ENCODE measurements at places on chromosomes 12 and 14. TPM values are rescaled to one million over a fixed set of nuclear protein-coding genes. Genes with fewer than 3 reads are reported as not detected.

DNA sequence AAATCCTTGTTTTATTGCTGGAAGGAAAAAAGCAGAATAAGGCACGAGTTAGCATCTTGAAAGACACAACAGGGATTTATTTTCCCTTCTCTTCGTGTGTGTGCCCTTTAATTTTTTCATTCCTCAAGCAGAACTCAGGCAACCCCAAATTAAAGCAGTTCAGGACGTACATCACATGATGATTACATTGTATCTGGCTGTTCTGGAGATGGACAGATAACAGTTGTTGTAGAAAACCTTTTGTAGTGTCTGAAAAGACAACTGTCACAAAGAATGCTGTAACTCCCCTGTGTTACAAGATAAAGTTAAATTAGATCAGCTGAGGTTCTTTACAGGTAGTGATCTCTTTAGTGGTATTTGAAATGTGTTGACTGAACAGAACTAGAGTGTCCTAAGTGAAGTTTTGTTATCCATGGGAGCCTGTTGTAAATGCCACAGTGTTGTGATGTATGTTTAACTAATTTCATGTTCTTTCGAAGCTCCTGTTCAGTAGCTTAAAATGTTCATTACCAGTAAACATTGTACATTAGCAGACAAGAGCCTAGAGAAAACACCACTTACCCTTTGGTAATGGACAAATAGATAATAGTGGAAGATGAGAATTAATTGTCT, 58.5 kb downstream of the TMTC2 start:
- H3K36me3 ChIP-seq: peaks cover 2% of the 10 kb centered on the region
- no peak overlapping the region for H3K4me3 ChIP-seq
- no peaks in the 10 kb centered on the region for H3K4me1 ChIP-seq
- no peak for DNase-seq

- peaks cover 3% of the 10 kb centered on the region for H3K27me3 ChIP-seq
- peaks cover 14% of the 10 kb centered on the region for H3K4me1 ChIP-seq
- H3K36me3 ChIP-seq: peaks cover 7% of the 10 kb centered on the region
- no peak overlapping the region for H3K27ac ChIP-seq
- H3K4me3 ChIP-seq: no peak overlapping the region
- DNase-seq: no peak
Observed at GRCh38 chr12:75705749-75706711, 194.6 kb upstream of the KRR1 start.

DNA sequence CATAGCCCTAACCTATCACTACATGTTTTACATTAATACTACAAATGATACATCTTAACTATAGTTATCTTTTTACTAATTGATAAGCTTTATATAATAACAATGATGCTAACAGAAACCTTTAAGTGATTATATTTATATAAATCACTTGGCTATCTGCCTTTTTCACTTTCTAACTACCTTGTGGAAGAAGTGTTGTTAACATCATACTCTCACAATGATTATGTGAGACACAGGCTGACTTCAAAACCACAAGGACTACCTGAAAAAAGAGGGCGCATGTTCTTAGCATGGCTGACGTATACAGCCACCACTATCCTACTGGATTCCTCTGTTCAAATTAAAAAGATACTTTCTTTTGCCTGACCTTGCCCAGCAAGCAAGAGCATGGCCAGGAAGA, 135.3 kb upstream of the SOX5 start:
- no peaks in the 10 kb centered on the region for H3K36me3 ChIP-seq
- no peak overlapping the region for H3K27ac ChIP-seq
- DNase-seq: no peak
- no peak overlapping the region for H3K4me3 ChIP-seq
- H3K4me1 ChIP-seq: no peaks in the 10 kb centered on the region
- no peaks in the 10 kb centered on the region for H3K27me3 ChIP-seq

DNA sequence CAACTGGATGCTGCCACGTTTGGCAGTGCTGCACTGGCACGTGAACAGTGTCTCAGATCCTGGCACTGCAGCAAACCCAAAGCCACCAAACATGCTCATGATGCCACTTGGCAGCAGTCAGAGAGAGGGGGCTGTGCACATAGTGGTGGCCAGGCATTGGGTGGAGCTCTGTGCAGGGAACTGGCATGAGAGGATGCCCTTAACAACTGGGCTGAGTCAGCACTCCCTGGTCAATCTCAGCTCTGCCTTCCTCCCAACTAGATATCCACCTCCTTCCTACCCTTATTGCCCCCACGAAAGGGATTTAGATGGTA, 37.0 kb downstream of the ZFHX2 start:
- H3K4me1 ChIP-seq: peaks cover 3% of the 10 kb centered on the region
- DNase-seq: no peak
- H3K36me3 ChIP-seq: no peaks in the 10 kb centered on the region
- no peak overlapping the region for H3K27ac ChIP-seq

DNA sequence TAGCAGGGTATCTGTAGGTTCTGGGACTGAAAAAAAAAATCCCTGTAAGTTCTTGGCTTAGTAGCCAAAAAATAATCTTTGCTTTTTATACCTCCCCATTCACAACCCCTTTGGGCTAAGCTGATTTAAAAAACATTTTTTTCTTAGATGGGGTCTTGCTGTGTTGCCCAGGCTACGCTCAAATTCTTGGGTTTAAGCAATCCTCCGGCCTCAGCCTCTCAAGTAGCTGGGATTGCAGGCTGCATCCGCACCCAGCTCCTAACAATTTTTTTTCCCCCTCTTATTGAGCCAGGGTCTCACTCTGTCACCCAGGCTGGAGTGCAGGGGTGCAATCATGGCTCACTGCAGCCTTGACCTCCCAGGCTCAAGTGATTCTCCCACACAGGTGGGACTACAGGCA, 9.1 kb upstream of the ISM2 start:
- no peaks in the 10 kb centered on the region for H3K27me3 ChIP-seq
- no peaks in the 10 kb centered on the region for H3K4me1 ChIP-seq
- H3K36me3 ChIP-seq: peaks cover 23% of the 10 kb centered on the region
- no peak overlapping the region for H3K27ac ChIP-seq

GRCh38 chr12:131436922-131437705, 273.8 kb upstream of the SFSWAP start:
- H3K27ac ChIP-seq: no peak overlapping the region
- peaks cover 5% of the 10 kb centered on the region for H3K27me3 ChIP-seq

GRCh38 chr14:23877111-23877510, 76.5 kb upstream of the DHRS4 start:
- no peaks in the 10 kb centered on the region for H3K27me3 ChIP-seq
- peak overlapping the region; percentile 7 for H3K4me3 ChIP-seq
- DNase-seq: no peak
- peaks cover 2% of the 10 kb centered on the region for H3K36me3 ChIP-seq

DNA sequence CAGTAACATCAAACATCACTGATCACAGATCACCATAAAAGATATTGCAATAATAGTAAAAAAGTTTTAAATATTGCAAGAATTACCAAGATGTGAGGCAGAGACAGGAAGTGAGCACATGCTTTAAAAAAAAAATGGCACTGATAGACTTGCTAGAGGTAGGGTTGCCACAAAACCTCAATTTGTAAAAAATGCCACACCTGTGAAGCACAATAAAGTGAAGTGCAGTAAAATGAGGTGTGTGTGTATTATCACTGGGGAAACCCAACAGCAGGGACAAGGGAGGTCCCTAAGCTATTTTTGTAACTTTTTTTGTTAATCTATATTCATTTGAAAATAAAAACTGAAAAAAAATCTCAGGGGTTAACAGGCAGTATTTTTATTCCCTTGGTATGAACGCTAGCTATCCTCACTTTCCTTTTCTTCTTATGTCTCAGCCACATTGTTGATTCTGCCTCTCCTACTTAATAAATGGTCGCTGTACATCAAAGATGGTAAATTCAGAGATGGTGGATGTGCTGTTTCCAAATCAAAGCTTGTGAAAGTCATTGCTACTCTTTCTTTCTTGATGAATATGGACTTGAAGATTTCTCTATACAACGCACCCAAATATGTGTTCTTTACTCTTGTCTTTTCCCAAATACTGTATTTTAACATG, 14.0 kb upstream of the KLRD1 start:
- peak; percentile 64 for DNase-seq
- H3K27me3 ChIP-seq: no peaks in the 10 kb centered on the region
- H3K4me3 ChIP-seq: peak overlapping the region; percentile 55
- peaks cover 37% of the 10 kb centered on the region for H3K36me3 ChIP-seq
- H3K4me1 ChIP-seq: peaks cover 74% of the 10 kb centered on the region

- no peaks in the 10 kb centered on the region for H3K36me3 ChIP-seq
- no peak for DNase-seq
- H3K4me1 ChIP-seq: no peaks in the 10 kb centered on the region
- H3K4me3 ChIP-seq: no peak overlapping the region
Observed at GRCh38 chr14:28361486-28361885, 405.1 kb upstream of the FOXG1 start.

DNA sequence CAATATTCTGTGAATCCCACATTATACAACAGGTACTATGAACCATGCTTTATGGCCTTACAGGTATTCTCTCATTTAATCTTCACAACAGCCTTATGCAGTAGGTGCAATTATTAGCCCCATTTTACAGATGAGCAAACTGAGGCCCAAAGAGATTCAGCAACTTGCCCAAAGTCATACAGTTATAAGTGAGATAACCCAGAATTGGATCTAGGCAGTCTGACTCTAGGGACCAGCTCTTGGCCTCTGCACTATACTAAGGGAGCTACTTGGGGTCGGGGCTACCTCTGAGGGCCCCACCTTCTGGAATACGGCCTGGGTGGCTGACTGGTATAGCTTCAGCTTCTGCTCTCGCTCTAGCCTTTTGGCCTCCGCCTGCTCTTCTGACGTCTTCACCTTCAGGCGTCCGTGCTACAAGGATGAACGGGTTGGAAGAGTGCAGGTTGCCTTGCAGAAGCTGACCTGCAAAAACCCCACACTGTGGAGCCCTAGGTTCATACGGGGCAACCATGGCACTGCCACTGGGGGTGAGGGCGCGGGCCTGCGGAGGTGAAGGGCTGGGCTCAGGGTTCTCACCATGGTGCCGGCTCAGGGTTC, 762 bp downstream of the RABGGTA start:
- H3K27me3 ChIP-seq: no peaks in the 10 kb centered on the region
- H3K36me3 ChIP-seq: peaks cover 10% of the 10 kb centered on the region
- H3K4me1 ChIP-seq: peaks cover 41% of the 10 kb centered on the region
- H3K27ac ChIP-seq: peak overlapping the region; percentile 93
- no peak for DNase-seq

GRCh38 chr12:75631831-75632230, 120.4 kb upstream of the KRR1 start:
- H3K4me1 ChIP-seq: peaks cover 21% of the 10 kb centered on the region
- H3K27me3 ChIP-seq: no peaks in the 10 kb centered on the region
- H3K36me3 ChIP-seq: peaks cover 12% of the 10 kb centered on the region
- H3K4me3 ChIP-seq: no peak overlapping the region
- DNase-seq: no peak

GRCh38 chr12:40022850-40023249, 83.0 kb downstream of the SLC2A13 start:
- H3K27me3 ChIP-seq: no peaks in the 10 kb centered on the region
- H3K4me3 ChIP-seq: no peak overlapping the region
- DNase-seq: no peak
- no peak overlapping the region for H3K27ac ChIP-seq
- H3K36me3 ChIP-seq: peaks cover 2% of the 10 kb centered on the region

DNA sequence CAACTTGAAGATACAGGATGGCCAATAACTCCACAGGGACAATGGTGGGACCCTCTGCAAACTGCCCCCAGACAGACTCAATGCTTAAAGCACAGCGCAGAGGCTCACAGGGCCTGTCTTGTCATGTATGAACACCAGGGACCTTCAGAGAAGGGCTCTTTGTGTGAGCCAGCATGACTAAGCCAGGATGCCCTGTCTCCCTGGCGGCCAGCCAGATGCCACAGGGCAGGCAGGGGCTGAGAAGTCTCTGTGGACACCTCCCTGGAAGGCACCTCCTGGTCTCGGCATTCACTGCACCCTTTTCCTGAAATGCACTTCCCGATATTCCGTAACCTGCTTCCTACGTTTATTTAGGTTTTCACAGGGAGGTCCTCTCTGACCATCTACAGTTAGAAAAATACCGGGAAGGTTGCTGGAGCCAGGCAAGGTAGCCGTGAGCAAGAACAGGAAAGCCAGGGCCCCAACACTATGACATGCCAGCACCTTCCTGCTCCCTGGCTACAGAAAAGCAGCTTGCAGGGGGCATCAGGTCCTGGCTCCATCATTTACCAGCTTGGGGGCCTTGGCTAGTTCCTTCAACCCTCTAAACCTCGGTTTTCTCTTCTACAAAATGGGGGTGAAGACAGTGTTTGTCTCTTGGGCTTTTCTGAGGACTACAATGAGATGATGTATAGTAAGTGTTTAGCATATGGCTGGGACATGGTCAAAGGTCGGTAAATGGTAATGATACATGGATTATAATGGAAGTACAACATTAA, 65.0 kb downstream of the PITPNM2 start:
- H3K27me3 ChIP-seq: no peaks in the 10 kb centered on the region
- H3K27ac ChIP-seq: no peak overlapping the region
- no peaks in the 10 kb centered on the region for H3K36me3 ChIP-seq

DNA sequence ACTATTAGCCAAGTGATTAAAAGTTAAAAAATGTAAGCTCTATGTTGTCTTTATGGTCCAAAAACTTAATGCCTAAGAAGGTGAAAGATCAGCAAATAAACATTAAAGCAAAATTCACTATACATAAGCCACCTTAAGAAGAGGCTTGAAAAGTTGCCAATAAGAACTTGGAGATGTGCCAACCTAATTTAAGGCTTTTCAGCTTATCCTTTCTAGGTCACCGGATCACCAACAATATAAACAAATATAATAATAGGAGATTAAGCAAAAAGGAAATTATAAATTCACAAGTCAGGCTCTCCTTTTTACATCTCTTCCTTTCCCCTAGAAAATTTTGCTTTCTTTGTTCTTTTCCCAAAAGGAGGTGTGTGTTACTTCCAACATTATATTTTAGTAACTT, 30.9 kb downstream of the SLC2A3 start:
- peaks cover under 1% of the 10 kb centered on the region for H3K27me3 ChIP-seq
- H3K27ac ChIP-seq: no peak overlapping the region
- H3K36me3 ChIP-seq: no peaks in the 10 kb centered on the region
- no peak overlapping the region for H3K4me3 ChIP-seq
- H3K4me1 ChIP-seq: peaks cover 3% of the 10 kb centered on the region

DNA sequence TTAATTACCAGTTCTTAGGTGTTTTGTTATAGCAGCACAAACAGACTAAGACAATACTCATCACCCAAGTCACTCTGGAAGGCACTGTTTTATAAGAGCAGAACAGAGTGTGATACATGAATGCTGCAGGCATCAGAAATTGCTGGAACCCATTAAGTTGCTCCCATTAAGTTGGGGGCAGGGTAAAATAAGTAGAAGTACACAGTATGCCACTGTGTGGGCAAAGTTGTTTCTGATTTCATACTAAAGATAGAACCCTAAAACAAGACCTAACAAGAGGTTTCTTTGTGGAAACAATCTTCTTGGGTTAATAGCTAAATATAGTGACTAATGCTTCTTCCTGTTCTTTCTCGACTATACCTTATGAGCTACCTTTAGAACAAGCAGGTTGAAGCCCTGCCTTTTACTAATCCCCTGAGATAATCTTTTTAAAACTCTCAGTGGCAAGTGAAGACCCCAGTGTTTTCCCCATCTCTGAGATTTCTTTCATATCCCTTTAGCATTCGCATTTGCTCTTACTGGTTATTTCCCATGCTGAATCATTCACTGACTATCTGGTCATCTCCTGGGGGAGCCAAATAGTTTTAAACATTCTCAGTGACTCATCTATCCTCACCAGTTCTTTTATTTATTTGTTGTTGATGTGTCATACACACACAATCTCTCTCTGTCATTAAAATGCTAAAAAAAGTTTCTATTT, 52.3 kb downstream of the SOCS2 start:
- H3K27ac ChIP-seq: no peak overlapping the region
- DNase-seq: no peak
- H3K27me3 ChIP-seq: no peaks in the 10 kb centered on the region
- no peaks in the 10 kb centered on the region for H3K36me3 ChIP-seq
- peaks cover 7% of the 10 kb centered on the region for H3K4me1 ChIP-seq

The CTSG gene
- not detected for total RNA-seq

The PMCH gene
- 9.6 TPM for total RNA-seq

The TAS2R7 gene
- not detected for total RNA-seq

The SUDS3 gene
- total RNA-seq: 26.5 TPM
